Thymus (tissue), 14 donors: ENCODE measurements at places on chromosomes 2 and 18.

DNA sequence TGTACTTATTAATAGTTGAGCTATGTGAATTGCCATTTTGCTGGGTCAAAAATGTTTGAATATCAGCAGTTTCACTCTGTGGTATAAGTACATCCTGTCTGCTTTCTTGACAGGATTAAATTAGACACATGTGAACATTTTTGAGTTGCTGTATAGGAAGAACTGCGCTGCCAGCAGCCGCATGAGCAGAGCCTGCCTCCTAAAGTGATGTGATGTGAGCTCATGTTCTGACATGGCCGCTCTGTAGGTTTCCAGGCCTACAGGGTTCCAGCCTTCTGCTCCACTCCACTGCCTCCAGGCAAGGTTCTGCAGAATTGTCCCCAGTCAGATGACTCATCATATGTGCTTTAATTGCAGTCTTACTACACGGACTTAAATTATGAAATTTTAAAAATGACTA lies 119.7 kb upstream of the NFATC1 start:
- DNase-seq, result no peak

- no peak for DNase-seq
These were observed 78.4 kb downstream of the UXS1 start for GRCh38 chr2:106115665-106116064.

DNA sequence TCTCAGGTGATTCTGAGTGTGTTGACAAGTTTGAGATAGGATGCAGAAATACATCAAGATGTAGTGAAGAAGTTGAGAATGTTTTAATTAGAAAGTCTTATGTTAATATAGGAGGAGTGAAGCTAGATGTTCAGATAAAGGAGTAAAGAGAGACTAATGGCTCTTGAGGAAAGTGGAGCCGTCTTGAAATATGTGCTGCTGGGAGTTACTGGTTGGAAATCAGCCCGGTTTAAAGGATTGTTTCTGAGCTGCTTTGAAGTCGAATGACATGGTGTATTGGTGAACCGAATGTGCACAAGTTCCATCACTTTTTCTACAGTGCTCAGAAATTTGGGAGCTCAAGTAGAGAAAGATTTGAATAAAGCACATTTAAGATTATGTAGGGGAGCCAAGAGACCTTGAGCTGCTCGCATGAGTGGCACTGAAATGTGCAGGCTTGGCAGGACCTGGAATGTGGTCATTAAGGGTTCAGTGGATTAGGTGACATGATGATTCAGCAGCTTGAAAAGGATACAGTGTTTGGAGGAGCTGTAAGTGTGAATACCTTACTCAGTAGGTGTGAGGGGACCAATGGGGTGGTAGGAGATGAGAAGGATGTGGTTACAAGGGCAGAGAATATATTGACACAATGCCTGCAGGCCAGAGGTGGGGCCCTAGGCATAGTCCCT lies 68.6 kb downstream of the CAB39 start:
- DNase-seq, result no peak

- DNase-seq, result no peak
These were observed 25.9 kb upstream of the RESP18 start for GRCh38 chr2:219358170-219359075.

GRCh38 chr2:17849275-17849674 lies 29.2 kb upstream of the KCNS3 start:
- no peak for DNase-seq

DNA sequence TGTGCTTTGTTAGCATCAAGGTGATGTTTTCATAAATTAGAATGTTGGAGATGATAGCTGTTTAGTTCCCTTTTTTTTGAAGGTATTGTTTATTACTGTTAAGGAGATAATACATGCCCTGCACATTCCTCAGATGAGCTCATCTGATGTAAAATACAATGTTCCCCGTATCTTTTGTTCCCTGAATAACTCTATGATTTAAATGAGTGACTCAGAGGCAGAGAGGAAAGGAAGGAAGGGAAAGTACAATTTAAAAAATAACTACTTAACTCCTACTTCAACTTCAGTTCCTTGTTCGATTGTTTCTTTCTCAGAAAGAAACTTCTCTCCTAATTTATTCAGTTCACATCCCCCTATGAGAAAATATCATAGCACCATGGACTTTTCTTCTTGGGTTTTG lies 208.7 kb downstream of the KCNE4 start:
- no peak for DNase-seq

DNA sequence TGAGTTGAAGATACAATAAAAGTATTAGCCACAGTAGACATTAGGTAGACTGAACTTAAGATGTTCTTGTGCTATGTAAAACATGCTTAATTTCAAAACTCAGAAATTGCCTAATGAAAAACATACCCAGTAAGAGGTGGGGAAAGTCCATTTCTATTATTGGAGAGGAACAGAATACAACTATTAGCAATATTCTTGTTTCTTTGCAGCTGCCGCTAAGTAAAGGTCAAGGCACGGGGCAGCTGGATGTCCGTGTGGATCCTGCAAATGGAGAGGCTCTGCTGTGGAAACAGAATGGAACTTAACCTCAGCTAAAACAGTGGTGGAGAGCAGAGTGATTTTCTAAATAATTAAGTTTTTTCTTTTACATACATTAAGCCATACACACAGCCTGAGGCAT lies 139.2 kb upstream of the ARHGAP28 start:
- DNase-seq, result no peak

- DNase-seq, result no peak
These were observed 38.4 kb upstream of the ZSWIM2 start for GRCh38 chr2:186887107-186888090.

GRCh38 chr2:42055573-42056514 lies 8.0 kb downstream of the PKDCC start:
- DNase-seq, result no peak

DNA sequence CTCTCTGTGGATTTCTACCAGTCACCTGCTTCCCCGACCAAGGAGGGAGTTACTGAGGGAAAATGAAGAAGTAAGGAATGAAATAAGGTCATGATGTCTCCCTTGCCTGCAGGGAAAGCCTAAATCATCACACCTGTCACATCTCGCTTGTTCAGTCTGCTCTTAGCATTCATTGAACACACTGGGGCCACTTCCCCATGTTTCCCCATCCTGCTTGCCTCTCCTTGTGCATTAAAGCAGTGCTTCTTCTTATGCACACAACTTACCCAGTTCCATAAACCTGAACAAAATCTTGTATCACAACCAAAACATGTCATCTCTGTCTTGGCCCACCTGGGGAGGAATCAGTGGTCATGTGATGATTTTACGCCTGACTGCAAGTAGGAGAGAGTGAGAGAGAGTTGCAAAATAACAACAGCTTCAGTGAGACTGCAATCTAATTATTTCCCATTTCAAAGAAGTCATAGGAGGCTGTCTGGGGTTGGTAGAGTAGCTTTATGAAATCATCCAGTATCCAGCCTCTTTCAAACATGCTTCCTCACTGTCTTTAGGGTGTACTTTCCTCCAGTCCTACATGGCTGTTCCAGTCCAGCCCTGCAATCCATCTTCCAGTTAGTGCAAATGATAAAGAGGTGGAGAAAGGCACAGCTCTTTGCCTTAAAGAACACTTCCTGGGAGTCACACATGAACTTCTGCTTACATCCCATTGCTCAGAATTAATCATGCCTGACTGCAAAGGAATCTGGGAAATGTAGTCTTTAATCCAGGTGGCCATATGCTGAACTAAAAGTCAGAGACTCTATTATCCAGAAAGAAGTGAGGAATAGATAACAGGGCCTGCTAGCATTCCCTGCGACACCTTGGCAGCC lies 220.1 kb downstream of the HAUS1 start:
- no peak for DNase-seq

GRCh38 chr2:219553168-219553417 lies 9.3 kb downstream of the TMEM198 start:
- no peak for DNase-seq

DNA sequence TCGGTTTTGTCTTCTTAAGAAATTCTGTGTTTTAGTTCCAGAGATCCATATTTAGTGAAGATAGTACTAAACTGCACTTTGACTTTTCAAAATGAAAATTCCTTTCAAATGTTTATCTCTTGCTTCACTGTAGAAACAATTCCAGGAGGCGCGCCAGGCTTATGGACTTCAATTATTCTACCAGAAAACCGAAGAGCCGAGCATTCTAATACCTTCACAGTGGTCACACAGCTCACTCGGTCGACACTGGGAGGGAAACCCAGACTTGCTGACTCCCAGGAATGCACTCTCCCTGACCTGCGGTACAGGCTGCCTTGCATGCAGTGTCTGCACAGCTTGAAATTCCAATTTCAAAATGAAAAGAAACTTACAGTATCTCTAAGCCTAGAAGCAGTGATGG lies 119.9 kb upstream of the PIEZO2 start:
- no peak for DNase-seq

DNA sequence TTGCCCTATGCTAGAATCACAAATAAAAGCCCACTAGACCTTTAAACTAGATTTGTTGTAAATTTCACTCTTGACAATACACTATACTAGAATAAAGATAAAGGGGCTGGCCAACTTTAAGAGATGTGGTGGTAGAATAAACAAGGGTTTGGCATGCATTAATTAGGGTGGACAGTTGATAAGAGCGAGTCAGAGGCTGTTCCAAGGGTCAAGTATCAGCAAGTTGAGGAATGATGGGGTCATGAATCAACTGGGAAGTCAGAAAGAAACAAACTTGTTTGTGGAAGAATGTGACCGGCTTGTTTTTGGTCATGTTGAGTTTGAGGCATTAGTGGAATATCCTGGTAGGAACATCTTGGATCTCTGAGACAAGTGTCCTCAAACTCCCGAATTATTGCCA lies 398.3 kb upstream of the TNP1 start:
- DNase-seq, result no peak

GRCh38 chr2:212520340-212520739 lies 18.3 kb downstream of the ERBB4 start:
- DNase-seq, result no peak

GRCh38 chr2:776487-776886 lies 99.3 kb upstream of the TMEM18 start:
- DNase-seq, result no peak

DNA sequence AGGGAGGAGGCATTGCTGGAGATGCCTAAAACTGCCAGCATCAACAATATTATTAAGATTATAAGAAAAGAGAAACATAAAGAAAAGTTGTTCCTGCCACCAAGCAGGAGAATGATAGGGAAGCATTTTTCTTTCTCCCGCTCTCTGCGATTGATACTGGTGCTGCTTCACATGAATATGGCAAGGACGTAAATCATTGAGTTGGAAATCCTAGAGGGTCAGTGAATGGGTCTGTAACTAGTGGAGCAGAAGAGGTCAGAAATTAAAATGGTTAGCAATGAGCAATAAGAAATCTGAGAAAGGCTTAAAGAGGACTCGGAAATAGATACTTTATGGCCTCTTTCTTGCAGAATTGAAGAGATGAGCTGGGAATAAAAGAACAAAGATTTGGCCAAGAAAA lies 631.7 kb downstream of the BCL11A start:
- DNase-seq, result no peak

DNA sequence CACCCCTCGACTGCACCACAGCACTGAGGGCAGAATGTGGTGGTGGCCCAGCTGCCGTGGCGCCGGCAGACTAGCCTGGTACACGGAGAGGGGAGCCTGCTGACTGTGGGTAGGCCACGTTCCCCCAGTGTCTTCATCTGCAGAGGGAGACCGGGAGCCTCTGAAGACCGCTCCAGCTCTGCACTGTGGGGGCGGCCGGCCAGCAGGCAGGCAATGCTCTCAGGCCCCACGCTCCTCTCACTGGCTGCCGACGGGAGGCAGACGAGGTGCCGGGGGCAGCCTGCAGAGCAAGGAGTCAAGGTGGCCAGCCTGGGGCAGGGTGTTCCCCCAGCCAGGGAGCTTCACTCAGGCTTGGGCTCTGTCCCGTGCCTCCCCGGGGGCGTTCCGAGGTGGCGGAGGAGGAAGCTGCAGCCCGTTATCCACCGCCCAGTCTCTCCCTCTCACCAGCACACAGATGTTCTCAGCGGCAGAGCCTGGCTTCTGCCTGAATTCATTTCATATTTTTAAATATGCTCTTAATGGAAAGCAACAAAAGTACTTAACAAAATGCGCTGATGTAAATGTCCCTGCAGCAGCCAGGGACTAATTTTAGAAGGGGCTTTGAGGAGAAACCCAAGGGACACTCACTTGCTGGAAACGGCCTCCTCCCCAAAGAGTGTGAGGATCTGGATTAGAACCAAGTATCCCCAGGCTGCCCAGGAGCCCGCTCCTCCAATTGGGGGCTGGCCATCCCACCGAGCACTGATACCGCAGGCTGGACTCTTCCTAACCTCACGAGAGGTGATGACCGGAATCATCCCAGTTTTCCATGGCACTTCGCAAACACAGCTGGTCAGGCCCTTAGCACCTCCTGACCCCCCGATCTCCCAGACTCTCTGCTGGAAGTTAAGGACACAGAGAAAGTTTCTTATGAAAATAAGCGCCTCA lies 87.8 kb downstream of the HDAC4 start:
- no peak for DNase-seq

DNA sequence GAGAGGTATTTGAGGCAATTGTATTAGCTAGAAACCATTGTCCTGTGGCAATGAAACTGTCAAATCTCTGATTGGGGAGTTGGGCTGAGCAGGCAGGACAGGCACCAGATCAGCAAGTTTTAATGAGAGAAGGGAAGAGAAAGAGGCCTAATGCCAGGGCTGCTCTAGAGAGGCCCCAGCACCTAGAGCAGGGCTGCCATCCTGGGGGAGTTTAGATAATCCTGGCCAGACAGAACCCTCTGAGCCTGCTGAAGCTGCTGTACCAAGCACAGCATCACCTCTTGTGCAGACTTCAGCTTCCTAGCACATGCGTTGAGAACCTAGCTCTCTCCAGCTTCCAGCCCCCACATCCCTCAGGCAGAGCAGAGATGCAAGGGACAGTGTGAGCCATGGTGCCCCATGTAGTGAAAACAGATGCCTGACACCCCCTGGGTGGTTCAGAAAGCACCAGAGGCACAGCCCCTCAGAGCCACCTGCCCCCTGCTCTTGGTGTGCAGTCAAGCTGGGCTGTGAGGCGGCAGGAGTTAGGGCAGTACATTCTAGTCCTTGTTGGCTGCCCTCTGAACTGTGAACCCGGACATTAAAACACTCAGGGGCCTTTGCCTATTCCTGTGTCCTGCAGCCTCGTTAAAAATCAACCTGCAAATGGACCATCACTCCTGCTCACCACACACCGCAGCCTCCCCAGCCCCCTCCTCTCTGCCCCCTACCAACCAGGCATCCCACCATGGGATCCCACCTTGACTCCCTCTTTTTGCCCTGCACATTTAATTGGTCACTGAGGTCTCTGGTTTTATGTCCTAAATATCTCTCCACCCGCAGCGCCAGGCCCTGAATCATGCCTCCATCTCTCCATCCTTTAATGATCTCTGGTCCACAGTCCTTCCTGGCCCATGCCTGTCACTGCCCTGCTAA lies 52.7 kb downstream of the ADD2 start:
- no peak for DNase-seq

- no peak for DNase-seq
These were observed 157.2 kb downstream of the RNF152 start for GRCh38 chr18:61735564-61736102.

DNA sequence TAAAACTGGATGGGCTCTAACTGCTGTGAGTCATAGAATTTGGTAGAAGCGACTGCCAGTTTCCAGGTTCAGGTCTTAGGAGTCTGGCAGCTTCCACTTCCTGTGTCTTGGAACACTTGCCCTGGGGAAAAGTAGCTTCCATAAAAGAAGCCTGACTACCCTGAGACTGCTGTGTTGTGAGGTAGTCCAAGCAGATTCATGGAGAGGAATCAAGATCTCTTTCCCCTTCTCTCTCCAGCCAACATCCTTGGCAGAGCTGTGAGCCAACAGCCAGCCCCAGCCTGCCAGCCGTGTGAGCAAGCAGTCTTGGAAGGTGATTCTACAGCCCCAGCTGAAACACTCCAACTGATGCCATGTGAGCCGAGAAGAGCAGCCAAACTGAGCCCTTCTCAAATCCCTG lies 33.7 kb downstream of the SLC20A1 start:
- no peak for DNase-seq

GRCh38 chr2:232951891-232952290 lies 61.2 kb downstream of the NGEF start:
- DNase-seq, result no peak
